NCI-H187 treated with DMSO at 0.1 percent for 48 hours (cell line): ENCODE measurements at places on chromosomes 7 and 10.

GRCh38 chr7:142739923-142740492, 9.3 kb upstream of the PRSS1 start:
- no peak for DNase-seq

GRCh38 chr10:74882831-74883230, 56.4 kb downstream of the KAT6B start:
- no peak for DNase-seq

DNA sequence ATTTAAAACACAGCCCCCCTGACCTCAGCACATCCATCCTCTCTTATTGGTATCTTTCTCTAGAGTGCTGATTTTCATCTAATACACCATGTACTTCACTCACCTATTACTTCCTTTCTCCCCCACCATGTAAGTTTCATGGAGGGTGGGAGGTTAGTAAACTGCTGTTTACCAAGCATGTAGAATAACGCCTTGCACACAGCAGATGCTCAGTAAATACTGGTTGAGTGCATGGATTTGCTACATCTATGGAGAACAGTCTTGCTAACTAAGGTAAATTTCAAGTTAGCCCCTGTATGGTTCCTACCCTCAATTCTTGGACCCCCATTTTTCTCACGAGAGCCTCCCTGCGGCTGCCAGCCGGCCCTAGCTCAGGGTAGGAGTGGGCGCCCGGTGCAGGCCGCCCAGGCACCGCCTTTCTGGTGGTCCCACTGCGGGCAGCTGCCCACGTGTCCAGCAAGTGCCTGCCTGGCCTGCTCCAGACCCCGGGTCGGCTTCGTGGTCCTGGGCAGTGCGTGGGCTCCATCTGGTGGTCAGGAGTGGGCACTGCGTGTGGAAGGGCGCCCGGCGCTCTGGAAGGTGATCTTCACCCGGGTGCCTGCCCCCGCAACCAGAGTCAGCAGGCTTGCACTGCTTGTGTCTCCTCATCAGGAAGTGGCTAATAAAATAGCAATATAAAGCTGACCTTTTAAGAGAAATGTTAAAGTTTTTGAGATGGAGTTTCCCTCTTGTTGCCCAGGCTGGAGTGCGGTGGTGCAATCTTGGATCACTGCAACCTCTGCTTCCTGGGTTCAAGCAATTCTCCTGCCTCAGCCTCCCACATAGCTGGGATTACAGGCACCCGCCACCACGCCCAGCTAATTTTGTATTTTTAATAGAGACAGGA, 63.4 kb upstream of the DNAJB6 start:
- no peak for DNase-seq

- peak; percentile 44 for DNase-seq
Measured at GRCh38 chr7:130668258-130669084, at the start of gene COPG2. Gene COPG2, minus strand, starts transcription at chr7:130668748. Its CDS starts 80 bp downstream, at chr7:130668668.

- DNase-seq: no peak
Measured at GRCh38 chr7:30367561-30367960, 83.2 kb downstream of the ZNRF2 start.

GRCh38 chr7:151833691-151834090, 43.2 kb downstream of the PRKAG2 start:
- DNase-seq: no peak

GRCh38 chr10:112131346-112131745, 52.2 kb downstream of the GPAM start:
- no peak for DNase-seq

- DNase-seq: no peak
Measured at GRCh38 chr7:104552102-104552501, 223.7 kb downstream of the LHFPL3 start.

- no peak for DNase-seq
Measured at GRCh38 chr10:113385021-113385999, 167.5 kb upstream of the HABP2 start.

- DNase-seq: no peak
Measured at GRCh38 chr7:85454904-85455303, 268.0 kb upstream of the SEMA3D start.

DNA sequence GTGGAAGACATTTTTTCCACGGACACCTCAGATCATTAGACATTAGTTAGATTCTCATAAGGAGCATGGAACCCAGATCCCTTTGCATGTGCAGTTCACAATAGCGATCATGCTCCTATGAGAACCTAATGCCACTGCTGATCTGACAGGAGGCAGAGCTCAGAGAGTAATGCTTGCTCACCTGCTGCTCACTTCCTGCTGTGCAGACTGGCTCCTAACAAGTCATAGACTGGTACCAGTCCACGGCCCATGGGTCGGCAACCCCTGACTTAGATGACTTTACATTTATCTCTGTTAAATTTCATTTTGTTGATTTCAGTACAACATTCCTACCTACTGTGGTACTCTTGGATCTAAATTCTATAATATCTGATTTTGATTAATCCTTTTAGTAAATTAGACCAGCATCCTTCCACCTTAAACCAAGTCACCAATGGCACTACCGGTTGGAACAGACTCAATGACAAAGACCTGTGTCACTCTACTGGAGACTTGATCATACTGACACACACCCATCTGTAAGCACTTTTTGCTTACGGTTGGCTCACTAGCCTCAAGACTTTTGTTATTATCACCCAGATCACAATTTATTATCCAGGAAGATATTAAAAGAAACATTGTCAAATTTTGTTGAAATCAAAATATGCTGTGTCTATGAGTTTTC, 8.0 kb upstream of the CCDC71L start:
- DNase-seq: no peak

DNA sequence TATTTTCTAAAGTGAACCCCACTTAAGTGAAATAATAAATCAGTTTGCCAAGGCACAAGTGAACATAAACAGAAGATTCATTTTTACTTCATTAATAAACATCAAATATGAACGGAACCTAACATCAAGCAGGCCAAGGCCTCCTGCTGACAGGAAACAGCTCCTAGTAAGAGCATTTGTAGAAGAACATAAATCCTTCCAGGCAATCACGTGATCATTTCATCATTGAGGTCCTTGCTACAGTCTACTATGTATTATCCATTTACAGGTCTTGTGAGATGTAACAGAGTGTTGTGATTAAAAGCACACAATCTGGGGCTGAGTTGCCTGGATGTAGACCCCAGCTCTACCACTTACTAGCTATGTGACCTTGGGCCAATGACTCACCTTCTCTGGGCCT, 70.6 kb downstream of the CALD1 start:
- DNase-seq: no peak

DNA sequence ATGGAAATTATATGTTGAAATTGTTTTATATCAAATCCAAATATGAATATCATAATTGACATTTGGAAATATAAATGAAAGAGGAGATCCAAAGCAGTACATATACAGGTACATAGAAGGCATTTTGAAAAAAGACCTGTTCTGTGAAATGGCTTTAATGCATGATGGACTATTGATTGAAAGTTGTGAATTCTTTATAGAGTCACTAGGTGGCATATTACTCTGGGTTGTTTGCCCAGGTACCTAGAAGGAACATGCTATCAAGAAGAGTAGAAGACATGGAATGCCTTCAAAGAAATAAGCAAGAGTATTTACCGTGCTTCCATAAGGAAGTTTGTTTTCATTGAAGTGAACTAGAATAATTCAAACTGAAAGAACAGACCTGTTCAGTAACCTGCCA, 160.0 kb upstream of the ANK3 start:
- DNase-seq: no peak

DNA sequence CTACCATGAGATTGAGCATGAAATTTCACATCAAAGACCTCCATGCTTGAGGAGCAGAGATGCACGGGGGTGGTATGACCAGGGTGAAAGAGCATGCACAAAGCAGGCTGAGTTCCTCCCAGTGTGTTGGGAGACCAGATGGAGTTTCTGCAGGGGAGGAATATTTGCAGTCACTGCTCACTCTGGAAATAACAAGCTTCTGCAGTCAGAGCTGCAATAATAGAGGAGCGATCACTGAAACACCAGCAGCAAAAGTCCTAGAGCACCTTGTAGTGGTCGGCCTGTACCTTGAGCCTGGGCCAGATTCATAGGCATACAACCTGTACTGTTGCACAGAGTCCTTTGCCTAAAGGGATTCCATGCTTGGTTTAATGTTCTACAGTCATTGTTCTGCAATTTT, 184.5 kb upstream of the SP8 start:
- no peak for DNase-seq

DNA sequence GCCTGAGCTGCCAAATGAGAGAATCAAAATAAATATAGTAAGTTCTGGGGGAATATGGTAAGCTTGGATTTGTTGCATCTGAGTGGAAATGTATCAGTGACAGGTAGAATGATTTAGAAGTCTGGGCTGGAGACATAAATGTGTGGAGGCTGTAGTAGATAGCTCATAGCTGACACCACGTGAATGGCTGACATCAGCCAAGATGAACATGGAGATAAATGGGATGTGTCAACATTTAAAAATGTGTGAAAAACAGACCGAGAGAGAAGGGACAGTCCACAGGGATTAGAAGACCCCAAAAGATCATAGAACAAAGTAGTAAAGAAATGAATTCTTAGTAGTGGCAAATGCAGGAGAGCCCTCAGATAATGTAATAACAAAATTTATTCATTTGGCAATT, 40.9 kb downstream of the NAMPT start:
- no peak for DNase-seq

- no peak for DNase-seq
Measured at GRCh38 chr7:12629816-12630512, 57.5 kb upstream of the ARL4A start.

- DNase-seq: no peak
Measured at GRCh38 chr10:37434091-37434490, 308.7 kb downstream of the ANKRD30A start.

DNA sequence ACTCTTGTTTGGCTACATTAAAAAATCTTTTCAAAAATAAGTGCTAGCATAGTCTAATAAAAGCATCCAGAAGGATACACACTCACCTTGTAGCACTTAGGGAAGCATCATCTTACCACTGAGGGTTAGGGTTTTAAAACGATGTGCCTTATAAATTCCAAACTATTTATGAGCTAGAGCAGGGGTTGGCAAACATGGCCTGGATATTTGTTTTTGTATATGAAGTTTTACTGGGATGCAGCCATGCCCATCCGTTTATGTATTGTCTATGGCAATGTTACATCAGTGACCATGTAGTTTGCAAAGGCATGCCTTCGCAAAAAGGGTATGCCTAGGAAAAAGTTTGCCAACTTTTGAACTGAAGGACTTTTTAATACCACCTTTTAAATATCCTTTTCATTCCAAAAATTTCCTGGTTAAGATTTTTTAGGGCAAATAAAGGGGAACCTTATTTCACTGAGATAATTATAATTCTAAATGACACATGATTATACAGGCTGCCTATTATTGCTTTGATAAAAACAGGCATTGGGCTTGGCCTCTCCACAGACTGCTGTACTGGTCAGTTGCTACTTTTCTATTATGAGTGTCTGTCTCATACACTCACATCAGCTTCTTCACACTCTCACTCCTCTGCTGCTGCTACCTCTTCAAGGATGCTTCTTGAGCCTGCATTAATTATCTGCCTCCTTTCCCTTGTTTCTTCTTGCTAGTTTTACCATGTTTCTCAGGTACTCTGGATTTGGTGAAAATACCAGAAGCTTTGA, 30.7 kb downstream of the MTPN start:
- DNase-seq: no peak

GRCh38 chr10:70417568-70417967, 13.6 kb downstream of the EIF4EBP2 start:
- DNase-seq: no peak

- DNase-seq: no peak
Measured at GRCh38 chr10:105358911-105359310, 717.8 kb downstream of the SORCS3 start.

DNA sequence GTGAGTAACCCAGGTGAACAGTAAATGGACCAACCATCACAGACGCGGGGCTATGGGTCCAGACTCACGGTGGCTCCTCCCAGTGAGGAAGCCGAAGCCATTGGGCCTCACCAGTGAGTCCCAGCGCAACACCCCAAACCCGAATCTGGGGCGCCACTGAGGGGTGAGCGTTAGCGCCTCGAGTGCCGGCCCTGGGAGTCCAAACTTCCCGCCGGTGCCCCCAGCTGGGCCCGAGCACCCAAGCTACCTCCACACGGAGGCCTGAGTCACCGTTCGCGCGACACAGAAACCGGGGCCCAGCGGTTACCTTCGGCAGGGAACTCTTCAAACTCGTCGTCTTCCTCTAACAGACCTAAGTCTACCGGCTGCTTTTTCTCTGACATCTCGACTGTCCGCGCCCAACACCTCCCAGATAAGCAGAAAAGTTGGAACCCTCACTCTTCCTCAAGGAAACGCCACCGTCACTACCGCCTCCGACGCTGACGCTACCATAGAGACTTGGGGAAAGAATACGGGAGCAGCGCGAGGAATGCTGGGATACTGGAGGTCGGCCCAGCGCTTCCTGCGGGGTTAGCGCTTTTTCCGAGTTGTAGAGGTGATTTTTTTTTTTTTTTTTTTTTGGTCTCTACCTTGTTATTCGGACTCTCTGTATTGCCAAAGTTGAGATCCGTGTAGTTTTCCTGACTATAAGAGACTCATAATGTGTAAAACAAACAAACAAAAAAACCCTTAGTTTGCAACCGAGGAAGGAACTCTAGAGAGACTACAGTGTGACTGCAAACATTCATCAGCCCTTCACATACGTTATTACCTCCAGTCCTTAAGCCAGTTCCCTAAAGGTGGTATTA, at the start of gene SEM1:
Gene SEM1 (minus strand): TSS at position 466 of the 848 bp plus-strand sequence. CDS start 83 bp downstream, at position 383.
- peak; percentile 65 for DNase-seq

DNA sequence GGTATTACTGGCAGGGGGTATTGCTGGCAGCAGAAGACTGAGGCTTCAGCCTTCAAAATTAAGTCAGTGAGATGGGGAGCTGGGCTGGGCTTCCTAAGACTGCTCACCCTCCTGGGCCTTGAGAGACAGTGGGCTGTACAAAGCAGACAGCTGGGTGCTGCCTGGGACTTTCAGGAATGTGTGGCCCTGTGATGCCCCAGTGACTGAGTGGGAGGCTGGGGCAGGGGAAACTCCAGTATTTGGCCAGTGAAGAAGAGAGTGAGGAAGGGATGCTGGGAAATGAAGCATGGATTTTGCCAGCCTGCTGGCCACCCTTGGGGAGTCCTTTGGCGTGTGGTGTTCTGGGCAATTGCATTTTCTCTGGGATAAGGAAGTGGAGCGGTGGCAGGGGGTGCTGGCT, 442 bp downstream of the ANKRD2 start:
- no peak for DNase-seq

DNA sequence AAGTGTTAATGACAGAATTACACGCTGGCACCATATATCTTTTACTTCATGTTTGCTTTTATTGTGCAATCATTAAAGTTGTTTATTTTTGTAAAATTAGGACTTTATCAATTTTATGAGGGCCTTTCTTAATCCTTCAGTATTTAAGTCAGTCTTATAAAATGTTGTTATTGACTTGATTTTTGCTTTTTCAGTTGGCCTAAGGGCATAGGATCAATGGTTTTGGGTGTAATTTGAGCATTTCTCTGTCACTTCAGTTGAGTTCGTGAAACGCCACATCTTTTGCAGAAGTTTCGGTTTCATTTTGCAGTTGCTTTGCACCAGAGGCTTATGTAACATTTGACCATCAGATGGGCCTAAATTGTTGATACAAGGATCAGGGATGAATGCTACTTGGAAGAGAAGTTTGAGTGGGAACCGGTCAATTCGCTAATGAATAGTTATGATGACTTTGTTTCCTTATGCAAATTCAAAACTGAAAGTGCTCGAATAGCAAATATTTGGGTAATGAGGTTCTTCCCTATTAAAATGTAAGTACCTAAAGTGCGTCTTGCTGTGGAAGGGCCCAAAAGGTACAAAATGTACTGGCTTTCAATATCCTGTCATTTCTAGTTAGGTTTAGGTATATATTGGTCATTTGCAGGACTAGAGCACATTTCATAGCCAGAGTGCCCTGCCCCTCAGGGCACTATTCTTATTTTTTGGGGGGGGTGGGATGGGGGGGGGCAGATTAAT, 340.9 kb downstream of the LRMDA start:
- DNase-seq: no peak

- DNase-seq: no peak
Measured at GRCh38 chr10:9508606-9509005, 1454.1 kb downstream of the GATA3 start.
